CD4-positive, alpha-beta memory T cell (primary cell): ENCODE measurements at places on chromosomes 1 and 21. TPM values are rescaled to one million over a fixed set of nuclear protein-coding genes. Genes with fewer than 3 reads are reported as not detected.

Gene HSD3B1
- not detected for polyA plus RNA-seq

Gene AKR7A3
- not detected for polyA plus RNA-seq

Gene TTC22
- 1.4 TPM for polyA plus RNA-seq

Gene KLHL20
- 26.7 TPM for polyA plus RNA-seq

Gene LCE2A
- polyA plus RNA-seq, result not detected

Gene ADAM30
- not detected for polyA plus RNA-seq

Gene LUZP1
- 39.3 TPM for polyA plus RNA-seq

Gene DNAJC11
- 10.5 TPM for polyA plus RNA-seq

Gene CCDC185
- not detected for polyA plus RNA-seq

Gene AQP10
- polyA plus RNA-seq, result not detected

Gene OVAAL
- polyA plus RNA-seq, result not detected

Gene PSRC1
- polyA plus RNA-seq, result 0.31 TPM

Gene TLCD4
- polyA plus RNA-seq, result 0.18 TPM

Gene RYR2
- polyA plus RNA-seq, result not detected

Gene CLEC20A
- not detected for polyA plus RNA-seq

Gene CFAP45
- 0.15 TPM for polyA plus RNA-seq

Gene AHDC1
- 0.02 TPM for polyA plus RNA-seq

Gene C2CD4D
- 3.4 TPM for polyA plus RNA-seq

Gene PDC
- not detected for polyA plus RNA-seq

Gene BATF3
- polyA plus RNA-seq, result 0.42 TPM

Gene DSCAM
- not detected for polyA plus RNA-seq

Gene ADAMTS4
- polyA plus RNA-seq, result not detected

Gene HCN3
- 0.10 TPM for polyA plus RNA-seq

Gene CAMSAP2
- polyA plus RNA-seq, result 1.4 TPM

Gene ZNF648
- not detected for polyA plus RNA-seq

Gene TSTD1
- polyA plus RNA-seq, result 264 TPM

Gene SHISAL2A
- 3.2 TPM for polyA plus RNA-seq

Gene MYBPH
- not detected for polyA plus RNA-seq

Gene DAB1
- 3.6 TPM for polyA plus RNA-seq

Gene OR2T12
- not detected for polyA plus RNA-seq

Gene HSPB7
- polyA plus RNA-seq, result not detected

Gene NOS1AP
- not detected for polyA plus RNA-seq

Gene SYPL2
- polyA plus RNA-seq, result not detected

Gene TSPAN2
- polyA plus RNA-seq, result 20.8 TPM

Gene PGLYRP3
- polyA plus RNA-seq, result not detected

Gene UMODL1
- not detected for polyA plus RNA-seq

Gene RPTN
- polyA plus RNA-seq, result not detected

Gene RGS13
- not detected for polyA plus RNA-seq

Gene CTTNBP2NL
- polyA plus RNA-seq, result not detected
